Activated T-cell treated with anti-CD3 and anti-CD28 coated beads for 24 hours (primary cell): ENCODE measurements at places on chromosomes 6 and 20.

- DNase-seq = no peak
Observed at GRCh38 chr6:68640491-68640835, 5.4 kb downstream of the ADGRB3 start.

GRCh38 chr6:106450653-106451052 is 90.1 kb downstream of the CRYBG1 start:
- no peak for DNase-seq

- no peak for DNase-seq
Observed at GRCh38 chr6:79536585-79536953, 661 bp downstream of the LCA5 start.

GRCh38 chr6:169227116-169227515 is 26.5 kb downstream of the THBS2 start:
- DNase-seq = no peak

GRCh38 chr6:6518631-6519427 is 69.7 kb upstream of the LY86 start:
- no peak for DNase-seq

DNA sequence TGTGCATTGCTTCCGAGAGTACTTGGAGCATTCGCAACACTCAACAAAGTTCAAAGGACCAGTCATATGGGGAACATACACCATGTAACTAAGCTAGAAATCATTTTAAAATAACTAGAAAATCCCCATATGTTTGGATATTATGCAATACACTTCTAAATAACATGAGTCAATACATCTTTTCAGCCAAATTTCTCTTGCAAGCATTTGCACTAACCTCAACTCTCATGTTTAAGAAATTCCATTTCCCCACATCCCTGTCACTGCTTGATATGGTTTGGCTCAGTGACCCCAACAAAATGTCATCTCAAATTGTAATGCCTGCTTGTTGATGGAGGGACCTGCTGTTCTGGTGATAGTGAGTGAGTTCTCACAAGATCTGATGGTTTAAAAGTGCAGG is 85.7 kb upstream of the CST7 start:
- DNase-seq = no peak

GRCh38 chr20:63947638-63948456 is 8.4 kb downstream of the UCKL1 start:
- DNase-seq = no peak

DNA sequence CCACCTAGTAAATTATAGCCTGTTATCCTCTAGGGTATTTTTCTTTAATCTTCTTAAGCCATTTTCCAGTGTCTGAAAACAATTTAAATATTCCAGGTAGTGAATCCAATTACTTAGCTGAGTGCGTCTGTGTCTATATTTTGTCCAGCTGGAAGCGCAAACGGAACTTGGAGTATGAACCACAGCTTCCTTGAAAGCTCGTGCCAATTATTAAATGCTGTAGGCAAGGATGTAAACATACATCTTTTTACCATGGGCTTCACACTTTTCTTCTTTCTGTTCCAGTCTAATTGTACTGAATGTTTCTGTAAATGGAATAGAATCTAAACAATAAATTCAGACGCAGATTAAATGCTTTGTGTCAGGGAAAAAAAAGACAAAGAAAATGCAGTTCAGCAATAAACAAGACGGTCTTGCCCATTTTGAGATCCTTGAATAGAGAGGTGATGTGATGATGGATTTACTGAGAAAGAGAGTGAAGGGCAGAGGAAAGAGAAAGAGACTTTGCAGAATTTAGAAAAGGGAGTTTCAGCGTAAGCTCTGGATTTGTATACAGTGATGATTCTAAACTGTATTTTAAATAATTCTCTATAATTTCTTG is 1.9 kb downstream of the PLCB1 start:
- no peak for DNase-seq

DNA sequence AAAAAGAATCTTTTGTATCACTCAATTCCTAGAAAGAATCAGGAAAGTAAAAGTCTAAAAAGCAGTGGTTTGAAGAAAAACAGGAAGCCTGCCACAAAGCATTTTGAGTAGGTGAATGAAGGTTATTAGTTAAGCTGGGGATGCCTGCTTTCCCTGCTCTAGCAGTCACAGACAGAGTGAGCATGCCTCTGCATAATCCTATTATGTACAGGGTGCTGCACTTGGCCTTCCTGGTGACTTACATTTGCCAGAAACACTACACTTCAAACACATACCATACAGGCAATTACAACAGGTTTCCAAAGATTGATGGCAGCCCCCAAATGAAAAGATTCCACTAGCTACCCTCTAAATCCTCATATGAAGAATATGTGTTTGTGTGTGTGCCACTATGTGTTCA is 130.8 kb downstream of the TPBG start:
- DNase-seq = no peak

- DNase-seq = no peak
Observed at GRCh38 chr20:62549029-62549428, 73.2 kb upstream of the GATA5 start.
